ENCODE measurements at places on chromosomes 11 and 22. TPM values are rescaled to one million over a fixed set of nuclear protein-coding genes. Genes with fewer than 3 reads are reported as not detected.

- H3K4me1 ChIP-seq = peaks cover 18% of the 10 kb centered on the region
- no peaks in the 10 kb centered on the region for H3K27me3 ChIP-seq
- no peaks in the 10 kb centered on the region for H3K36me3 ChIP-seq
- H3K4me3 ChIP-seq = no peak overlapping the region
Measured at GRCh38 chr22:44639891-44640617, 62.0 kb upstream of the PRR5 start.

SCGB1C1 gene
- not detected for total RNA-seq

CARS1 gene
- 13.5 TPM for total RNA-seq

GRCh38 chr11:27699926-27700350 is 317 bp downstream of the BDNF start:
- no peak for DNase-seq
- H3K4me1 ChIP-seq = peaks cover 29% of the 10 kb centered on the region
- peak overlapping the region; percentile 59 for H3K4me3 ChIP-seq
- H3K36me3 ChIP-seq = no peaks in the 10 kb centered on the region
- peaks cover 58% of the 10 kb centered on the region for H3K27me3 ChIP-seq

GRCh38 chr11:45180848-45181192 is 34.4 kb downstream of the PRDM11 start:
- DNase-seq = peak; percentile 54
- peak overlapping the region; percentile 46 for H3K4me3 ChIP-seq
- peaks cover 31% of the 10 kb centered on the region for H3K4me1 ChIP-seq
- peaks cover 23% of the 10 kb centered on the region for H3K36me3 ChIP-seq
- no peaks in the 10 kb centered on the region for H3K27me3 ChIP-seq

DNA sequence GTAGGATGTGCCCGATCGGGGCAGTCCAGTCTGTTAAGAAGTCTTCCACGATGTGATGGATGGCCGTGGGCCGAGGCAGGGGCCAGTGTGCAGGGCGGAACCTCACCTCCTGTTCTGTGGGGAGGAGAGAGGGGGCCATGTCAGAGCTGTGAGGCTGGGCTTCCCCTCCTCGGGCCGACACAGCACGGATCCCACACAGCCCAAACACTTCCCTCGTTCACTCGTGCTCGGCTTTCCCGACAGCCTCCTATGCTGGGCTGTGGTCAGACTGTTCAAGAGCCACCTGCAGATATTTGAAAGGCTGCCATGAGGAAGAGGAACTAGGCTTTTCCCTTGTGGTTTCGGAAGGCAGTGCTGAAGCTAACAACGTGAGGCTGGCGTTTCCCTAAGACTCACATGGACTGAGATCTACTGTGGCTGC is 12.3 kb upstream of the TXN2 start:
- no peak overlapping the region for H3K27ac ChIP-seq
- peaks cover 16% of the 10 kb centered on the region for H3K4me1 ChIP-seq
- H3K4me3 ChIP-seq = no peak overlapping the region
- H3K27me3 ChIP-seq = no peaks in the 10 kb centered on the region
- DNase-seq = no peak

DNA sequence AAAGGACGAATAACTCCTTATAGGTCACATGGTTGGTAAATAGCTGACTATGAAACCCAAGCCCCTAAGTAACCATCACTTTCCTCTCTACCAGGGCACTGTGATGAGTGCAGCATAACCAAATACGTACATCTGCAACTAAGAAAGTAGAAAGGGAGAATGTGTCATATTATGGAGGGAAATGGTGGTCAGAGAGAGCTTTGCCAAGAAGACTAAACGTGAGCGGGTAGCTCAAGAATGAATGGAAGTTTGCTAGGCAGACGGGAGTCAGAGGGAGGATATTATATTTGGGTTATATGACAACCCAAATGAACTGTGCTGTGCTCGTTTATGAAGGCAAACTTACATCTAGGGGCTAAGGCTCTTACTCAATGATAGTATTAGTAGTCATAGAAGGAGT is 537.3 kb downstream of the OPCML start:
- H3K27me3 ChIP-seq = peaks cover 54% of the 10 kb centered on the region
- no peaks in the 10 kb centered on the region for H3K36me3 ChIP-seq
- DNase-seq = no peak
- no peak overlapping the region for H3K27ac ChIP-seq
- no peaks in the 10 kb centered on the region for H3K4me1 ChIP-seq

OR52K2 gene
- not detected for total RNA-seq

ST3GAL4 gene
- 45.0 TPM for total RNA-seq

DNA sequence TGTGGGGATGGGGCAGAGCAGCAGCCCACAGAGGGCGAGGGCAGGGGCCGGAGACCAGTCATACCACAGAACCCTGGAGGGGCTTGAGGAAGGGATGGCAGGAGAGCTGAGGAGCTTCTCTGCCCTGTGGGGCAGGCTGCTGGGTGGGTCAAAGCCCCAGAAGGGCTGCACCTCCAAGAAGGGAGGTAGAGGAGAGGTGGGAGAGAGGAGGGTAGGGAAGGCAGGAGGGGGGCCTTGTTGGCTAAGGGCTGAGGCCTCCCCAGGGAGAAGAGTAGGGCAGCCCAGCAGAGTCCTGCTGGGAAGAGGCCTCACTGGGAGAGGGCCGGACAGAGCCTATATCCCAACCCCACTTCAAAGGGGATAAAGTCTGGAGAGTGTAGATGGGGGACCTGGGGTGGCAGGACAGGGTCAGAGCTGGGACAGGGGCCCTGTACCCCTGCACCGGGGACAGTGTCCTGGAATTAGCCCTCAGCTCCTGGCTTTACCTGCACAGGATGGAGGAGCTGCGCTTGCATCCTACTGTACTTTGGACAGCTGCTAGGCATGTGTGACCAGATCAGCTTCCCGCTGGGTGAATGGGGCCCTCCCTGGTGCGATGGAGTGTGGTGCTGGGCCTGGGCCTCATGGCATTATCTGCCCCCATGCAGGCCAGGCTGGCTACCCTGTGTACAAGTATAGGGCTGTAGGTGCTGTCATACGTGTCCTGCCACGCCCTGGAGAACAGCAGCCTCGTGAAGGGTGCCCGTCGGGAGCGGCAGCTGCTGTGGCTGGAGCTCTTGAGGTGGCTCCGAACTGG is 7.3 kb downstream of the DGCR6L start:
- H3K4me3 ChIP-seq = no peak overlapping the region
- no peak overlapping the region for H3K27ac ChIP-seq
- no peaks in the 10 kb centered on the region for H3K27me3 ChIP-seq
- H3K36me3 ChIP-seq = peaks cover 12% of the 10 kb centered on the region

- DNase-seq = no peak
- no peaks in the 10 kb centered on the region for H3K27me3 ChIP-seq
- H3K36me3 ChIP-seq = no peaks in the 10 kb centered on the region
- H3K27ac ChIP-seq = no peak overlapping the region
Measured at GRCh38 chr22:10780281-10780680, 4747.7 kb upstream of the OR11H1 start.

BATF2 gene
- 3.1 TPM for total RNA-seq

DNA sequence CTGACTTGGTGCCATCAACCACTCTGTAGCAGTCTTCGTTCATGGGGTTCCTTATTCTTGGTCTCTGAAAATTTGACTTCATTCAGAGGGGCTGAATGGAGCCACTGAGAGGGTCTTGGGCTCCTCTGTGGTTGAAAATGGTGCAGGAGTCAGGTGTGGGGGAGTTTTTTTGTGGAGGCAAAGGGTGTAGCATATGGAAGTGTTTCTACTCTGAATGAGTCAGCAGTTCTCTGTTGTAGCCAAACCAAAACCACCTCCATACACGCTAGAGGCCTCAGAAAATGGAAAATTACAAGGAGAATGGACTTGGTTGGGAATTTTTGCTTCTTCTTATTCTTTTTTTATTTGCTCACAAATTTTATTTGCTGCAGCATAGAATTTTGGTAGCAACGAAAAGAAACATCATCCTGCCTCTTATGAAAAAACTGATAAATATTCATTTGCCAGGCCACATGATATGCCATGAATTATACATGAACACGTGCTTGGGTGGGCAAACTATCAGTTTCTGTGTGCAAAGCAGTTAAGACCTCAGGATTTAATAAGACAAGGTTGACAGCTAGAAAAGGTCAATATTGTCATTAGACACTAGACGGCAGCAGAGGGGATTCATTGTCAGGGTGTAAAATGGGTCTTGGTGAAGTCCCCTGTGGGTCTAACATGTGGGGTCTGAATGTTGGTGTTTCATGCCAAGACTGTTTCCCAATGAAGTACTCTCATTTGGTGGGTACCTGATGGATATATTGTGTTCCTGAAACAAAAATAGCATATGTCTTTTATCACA is 111.7 kb downstream of the MYO18B start:
- H3K27ac ChIP-seq = no peak overlapping the region
- H3K4me3 ChIP-seq = no peak overlapping the region
- peaks cover 52% of the 10 kb centered on the region for H3K36me3 ChIP-seq
- no peaks in the 10 kb centered on the region for H3K4me1 ChIP-seq
- no peaks in the 10 kb centered on the region for H3K27me3 ChIP-seq
- DNase-seq = no peak

SOX10 gene
- 3.2 TPM for total RNA-seq

DNA sequence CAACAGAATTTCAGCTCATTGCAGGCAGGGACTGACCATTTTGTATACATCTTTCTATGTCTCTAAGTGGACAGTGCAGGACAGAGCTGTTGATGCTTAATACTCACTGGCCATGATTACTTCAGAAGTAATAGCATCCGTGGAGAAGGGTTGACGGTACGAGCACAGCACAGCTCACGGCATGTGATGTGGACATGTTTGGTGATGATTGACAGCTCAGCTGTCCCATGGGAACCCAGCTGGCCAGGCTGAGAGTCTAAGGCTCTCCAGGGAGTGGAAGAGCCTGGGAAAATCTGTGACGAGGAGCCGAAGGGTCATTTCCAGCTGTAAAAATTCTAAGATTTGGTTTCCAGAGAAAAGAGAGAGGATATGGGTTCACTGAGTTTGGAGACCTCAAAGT is 198.2 kb downstream of the SNX19 start:
- peak; percentile 59 for DNase-seq
- H3K36me3 ChIP-seq = no peaks in the 10 kb centered on the region
- peaks cover 11% of the 10 kb centered on the region for H3K4me1 ChIP-seq

GRCh38 chr22:21760640-21761039 is 25.0 kb upstream of the YPEL1 start:
- H3K27me3 ChIP-seq = no peaks in the 10 kb centered on the region
- DNase-seq = no peak
- no peak overlapping the region for H3K4me3 ChIP-seq
- H3K36me3 ChIP-seq = peaks cover 69% of the 10 kb centered on the region
- no peak overlapping the region for H3K27ac ChIP-seq
- H3K4me1 ChIP-seq = peaks cover 3% of the 10 kb centered on the region
